ENCODE measurements at places on chromosomes 3 and 15.
A peak's percentile ranks its signal among the peaks of the same experiment; 100 is the strongest.

- DNase-seq: no peak
Measured at GRCh38 chr15:93662162-93662885, 569.0 kb upstream of the MCTP2 start.

GRCh38 chr3:49967291-49967690 lies 27.3 kb downstream of the RBM6 start:
- no peak for DNase-seq

DNA sequence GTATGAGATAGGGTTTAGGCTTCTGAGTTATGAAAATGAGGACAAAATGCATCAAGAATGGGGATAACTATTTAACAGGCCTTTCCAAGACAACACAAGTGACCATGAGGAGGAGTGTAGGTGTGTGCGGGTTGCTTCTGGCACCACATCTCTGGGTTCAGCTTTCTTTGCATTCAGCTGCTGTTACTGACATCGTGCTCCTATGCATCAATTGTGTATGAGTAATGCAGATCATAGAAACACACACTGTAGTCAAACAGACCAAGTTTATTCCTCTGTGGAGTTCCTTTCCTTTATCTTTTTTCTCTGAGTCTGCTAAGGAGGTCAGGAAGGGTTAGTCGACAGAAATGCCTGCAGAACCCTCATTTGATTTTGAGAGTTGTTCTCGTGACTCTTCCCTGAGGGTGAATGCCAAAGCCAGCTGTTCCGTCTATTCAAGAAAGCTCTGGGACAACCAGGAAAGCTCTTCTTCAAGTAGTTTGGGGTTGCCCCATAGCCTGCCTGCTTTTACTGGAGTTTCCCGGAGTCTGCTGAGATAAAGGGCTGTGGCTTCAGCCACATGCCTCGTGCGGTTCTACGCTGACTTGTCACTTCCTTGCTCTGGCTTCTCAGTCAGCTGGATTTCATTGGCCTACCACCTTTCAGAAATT lies 136.7 kb upstream of the TLE3 start:
- DNase-seq: no peak

- DNase-seq: no peak
Measured at GRCh38 chr3:94405258-94406035, 342.6 kb downstream of the NSUN3 start.

DNA sequence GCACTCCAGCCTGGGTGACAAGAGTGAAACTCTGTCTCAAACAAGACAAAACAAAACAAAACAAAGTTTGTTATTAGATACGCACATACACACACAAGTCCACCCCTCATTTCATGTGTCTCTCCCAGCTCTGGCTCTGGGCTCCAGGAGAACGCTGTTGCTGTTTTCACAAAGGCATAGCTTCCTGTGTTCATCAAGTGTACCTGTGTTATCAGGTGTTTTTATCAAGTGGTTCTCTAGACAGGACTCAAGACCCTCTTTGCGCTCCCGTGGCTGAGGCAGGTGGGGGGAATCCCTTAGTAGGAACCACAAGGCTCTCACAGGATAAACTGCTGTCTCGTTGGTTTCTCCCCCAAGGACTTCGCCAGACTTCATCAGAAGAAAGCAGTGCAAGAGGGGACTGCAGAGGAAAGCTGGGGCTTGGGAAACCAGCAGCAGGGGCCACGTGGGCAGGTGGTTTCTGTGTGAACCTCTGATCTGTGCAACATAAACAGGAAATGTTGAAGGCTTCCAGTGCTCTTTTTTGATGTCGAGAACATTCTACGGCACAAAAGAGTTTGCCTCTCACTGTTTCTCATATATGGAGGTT lies 6.9 kb upstream of the PPP1R2 start:
- peak; percentile 63 for DNase-seq

- no peak for DNase-seq
Measured at GRCh38 chr3:15646851-15647511, 45.4 kb downstream of the BTD start.

DNA sequence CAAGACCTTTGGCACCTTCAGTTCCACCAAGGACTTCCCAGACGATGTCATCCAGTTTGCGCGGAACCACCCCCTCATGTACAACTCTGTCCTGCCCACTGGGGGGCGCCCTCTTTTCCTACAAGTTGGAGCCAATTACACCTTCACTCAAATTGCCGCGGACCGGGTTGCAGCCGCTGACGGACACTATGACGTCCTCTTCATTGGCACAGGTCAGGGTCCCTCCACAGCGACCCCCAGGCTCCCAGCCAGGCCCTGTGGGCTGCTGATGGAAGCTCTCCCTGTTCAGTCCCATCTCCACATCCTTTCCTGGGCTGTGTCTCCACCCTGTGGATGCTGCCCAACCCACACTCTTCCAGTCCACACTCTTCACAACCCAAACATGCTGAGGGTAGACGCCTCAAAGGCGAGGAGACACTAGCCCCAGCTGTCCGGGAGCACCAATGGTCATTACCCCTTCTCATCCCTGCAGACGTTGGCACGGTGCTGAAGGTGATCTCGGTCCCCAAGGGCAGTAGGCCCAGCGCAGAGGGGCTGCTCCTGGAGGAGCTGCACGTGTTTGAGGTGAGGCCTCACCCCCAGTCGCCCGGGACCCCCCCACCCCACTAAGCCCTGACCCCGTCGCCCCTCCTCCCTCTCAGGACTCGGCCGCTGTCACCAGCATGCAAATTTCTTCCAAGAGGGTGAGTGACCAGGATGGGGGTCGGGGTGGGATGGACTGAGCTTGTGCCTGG lies 4.3 kb upstream of the LSMEM2 start:
- DNase-seq: peak; percentile 60

GRCh38 chr15:96119734-96120133 lies 210.8 kb upstream of the NR2F2 start:
- no peak for DNase-seq

DNA sequence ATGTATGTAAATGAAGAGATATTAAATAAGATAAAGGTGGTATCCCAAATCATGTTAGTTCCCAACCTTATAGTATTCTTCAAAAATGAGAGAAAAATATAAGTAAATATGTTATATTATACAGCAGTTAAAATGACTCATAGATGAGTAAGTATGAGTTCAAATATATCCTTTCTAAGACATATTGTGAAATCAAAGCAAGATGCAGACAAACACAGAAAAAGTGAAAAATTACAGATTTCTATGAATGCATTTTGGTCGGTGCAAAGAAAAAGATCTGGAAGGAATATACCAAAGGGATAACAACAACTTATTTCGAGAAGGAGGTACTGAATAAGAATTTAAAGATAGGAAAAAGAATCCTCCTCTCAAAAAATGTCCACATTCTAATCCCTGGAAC lies 181.2 kb upstream of the TTC14 start:
- no peak for DNase-seq

DNA sequence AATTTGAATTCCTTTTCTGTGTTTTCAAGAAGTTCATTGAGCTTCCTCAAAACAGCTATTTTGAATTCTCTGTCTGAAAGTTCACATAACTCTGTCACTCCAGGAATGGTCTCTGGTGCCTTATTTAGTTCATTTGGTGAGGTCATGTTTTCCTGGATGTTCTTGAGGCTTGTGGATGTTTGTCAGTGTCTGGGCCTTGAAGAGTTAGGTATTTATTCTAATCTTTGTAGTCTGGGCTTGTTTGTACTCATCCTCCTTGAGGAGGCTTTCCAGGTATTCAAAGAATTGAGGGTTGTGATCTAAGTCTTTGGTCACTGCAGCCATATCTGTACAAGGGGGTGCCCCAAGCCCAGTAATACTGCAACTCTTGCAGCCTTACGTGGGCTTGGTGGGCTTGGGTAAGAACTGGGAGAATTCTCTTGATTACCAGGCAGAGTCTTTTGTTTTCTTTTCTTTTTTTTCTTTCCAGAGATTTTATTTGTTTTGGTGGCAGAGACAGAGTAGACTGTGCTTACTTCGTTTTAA lies 19.3 kb upstream of the CCNDBP1 start:
- no peak for DNase-seq

DNA sequence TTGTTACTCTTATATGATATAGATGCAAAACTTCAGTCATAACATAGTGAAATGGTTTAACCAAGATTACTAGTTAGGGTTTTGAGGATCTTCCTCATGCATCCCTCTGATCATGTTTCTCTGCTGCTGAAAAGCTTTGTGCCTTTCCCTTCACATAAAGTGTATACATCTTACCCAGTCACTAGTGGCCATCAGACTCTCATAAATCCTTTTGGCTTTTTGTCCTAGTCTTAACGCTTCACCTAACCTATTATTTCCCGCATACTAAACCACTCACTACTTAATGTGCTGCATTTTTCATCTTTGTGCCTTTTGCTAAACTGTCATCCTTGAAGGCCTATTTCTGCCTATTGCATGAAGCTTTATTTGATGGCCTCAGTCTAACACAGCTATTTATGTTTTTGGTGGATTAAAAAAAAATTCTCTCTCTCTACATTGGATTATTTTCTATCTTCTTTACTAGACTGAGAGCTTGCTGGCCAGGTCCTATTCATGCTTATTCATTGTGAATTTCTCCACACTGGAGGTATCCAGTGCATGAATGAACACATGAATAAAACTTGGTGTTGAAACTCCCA lies 717.6 kb upstream of the GOLIM4 start:
- no peak for DNase-seq

DNA sequence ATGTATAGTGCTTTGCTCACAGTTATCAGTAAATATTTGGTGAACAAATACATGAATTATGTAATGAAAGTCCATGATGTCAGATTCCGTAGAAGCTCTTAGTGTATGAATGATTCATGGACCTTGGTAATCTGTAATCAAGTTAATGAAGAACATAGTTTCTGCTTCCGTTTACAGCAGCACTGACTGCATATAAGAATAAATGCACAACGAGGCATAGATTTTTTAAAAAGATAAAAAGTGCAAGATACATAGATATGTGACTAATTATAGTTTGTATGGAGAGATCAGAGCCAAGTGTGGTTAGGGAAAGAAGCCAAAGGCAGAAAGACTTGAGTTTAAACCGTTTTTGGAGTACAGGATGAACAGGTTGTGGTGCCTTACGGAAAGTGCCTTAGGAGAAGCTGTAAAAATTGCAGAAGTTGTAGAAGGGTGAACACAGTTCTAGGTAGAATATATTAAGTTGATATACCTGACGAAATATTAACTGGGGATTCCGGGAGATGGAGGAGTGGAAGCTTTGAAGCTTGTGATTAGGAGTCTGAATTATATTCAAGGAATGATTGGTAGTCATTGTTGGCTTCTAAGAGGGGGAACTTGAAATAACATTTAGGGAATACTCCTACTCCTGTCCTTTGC lies 293.1 kb downstream of the NLGN1 start:
- no peak for DNase-seq

DNA sequence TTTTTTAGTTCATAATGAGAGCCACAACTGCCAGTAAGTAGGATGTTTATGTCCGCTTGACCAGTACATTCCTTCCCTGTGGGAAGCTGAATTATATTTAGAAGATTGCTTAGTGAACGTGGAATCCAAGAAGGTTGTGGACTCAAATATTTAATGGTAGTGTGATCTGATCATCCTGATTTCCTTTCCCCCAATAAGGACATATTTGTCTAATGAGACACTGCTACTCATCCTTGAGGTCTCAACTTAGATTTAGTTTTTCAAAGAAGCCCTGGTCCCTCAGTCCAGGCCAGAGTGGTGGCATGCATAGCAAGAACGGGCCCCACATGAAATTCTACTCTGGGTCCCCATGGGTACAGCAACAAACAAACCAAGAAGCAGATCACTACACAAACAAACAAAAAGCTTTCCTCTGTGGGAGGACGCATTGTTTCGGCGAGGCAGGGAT lies 60.8 kb downstream of the USP13 start:
- DNase-seq: no peak

DNA sequence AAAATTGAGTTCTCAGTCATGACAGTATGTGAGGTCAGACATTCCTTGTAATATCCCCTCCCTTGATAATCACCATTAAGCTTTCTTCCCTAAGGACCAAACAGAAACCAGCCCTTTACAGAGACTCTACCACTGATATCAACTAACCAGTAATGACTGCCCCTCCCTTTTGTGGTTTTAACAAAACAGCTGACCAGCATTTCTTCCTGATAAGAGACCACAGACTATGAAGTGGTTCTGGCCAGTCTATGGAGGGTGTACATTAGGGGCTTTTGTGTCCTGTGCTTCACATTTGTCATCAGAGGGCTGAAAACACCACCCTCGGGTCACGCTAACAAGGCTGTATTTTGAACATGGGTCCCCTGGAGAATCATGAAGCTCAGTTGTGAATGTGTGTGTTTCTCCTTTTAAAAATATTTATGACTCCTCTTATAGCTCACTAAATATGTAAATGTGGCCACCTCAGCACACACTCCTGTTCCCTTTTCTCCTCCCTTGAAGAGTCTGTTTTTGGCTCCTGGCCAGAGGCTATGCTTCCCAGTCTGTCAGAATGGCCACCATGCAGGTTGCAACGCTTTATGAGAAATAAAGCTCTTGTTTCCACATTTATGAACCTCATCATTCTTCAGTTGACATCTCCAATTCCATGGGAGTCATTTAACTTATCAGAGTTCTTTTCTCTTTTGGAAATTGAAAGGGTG lies 239.3 kb downstream of the CPNE4 start:
- no peak for DNase-seq

Data from stimulated activated CD8-positive, alpha-beta memory T cell treated with anti-CD3 and anti-CD28 coated beads, Interleukin-2, amount 100 ng/mL, for 48 hours (primary cell).